ENCODE measurements at places on chromosomes 2 and 18.

DNA sequence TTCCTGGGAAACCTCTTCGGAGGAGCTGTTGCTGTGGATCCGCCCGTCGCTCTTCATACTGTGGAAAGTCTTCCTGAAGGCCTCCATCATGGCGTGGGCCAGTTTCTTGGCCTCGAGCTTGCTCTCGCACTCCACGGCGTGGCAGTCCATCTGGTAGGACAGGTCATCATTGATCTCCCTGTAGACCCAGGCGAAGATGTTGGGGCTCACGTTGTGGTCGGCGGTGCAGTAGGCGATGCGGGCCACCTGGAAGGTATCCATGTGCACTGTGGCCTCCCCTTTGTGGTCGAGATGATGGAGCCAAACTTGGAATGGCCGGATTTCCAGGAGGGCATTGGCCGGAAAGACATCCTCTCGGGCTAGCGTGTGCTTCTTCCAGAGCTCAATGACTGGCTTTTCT lies 245.4 kb downstream of the PID1 start:
- DNase-seq, result no peak

DNA sequence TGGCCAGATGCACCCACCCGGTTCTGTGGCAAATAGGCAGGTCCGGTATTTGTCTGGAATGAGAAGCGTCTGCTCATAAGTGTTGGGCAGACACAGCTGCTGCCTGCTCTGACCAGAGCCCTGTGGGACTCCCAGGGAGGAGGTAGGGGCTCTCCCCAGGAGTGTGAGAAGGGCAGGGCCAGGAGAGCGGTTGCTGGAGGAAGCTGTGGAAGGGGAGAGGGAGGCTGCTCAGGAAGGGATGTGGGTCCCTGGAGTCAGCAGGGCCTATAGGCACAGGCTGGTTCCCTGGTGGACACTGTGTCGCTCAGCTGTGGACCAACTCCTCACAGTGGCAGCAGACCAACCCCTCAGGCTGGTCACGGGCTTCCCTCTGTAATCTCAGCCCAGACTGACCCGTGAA lies 109.2 kb downstream of the DYSF start:
- DNase-seq, result no peak

GRCh38 chr2:204881655-204882054 lies 336.4 kb downstream of the PARD3B start:
- DNase-seq, result no peak

DNA sequence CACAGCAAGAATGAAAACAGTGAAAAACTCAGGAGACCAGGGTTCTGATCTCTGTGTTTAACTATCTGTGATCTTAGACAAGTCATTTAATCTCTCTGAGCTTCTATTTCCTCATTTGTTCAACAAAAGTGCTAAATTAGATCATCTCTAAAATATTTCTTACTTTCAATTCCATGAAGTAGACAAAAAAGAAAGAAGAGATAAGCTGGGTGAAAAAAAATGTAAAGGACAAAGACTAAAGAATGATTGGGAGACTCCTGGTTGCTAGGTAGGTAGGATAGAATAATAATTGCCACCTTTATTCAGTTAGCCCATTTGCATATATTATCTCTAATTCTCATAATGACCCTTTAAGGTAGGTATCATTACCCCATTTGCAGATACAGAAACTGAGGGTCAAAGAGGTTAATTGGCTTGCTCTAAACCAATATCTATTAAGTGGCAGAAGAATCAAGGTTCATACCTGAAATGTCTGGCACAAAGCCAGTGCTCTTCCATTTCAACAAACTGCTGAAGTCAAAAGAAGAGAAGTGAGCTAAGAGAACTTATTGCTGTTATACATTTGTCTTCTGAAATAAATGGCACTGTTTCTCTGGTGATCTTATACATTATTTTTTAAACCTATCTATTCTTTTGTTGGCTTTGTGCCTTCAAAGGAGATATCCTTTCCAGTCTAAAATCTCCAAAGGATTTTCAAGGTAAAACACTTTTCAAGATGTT lies 141.7 kb downstream of the OTX1 start:
- no peak for DNase-seq

DNA sequence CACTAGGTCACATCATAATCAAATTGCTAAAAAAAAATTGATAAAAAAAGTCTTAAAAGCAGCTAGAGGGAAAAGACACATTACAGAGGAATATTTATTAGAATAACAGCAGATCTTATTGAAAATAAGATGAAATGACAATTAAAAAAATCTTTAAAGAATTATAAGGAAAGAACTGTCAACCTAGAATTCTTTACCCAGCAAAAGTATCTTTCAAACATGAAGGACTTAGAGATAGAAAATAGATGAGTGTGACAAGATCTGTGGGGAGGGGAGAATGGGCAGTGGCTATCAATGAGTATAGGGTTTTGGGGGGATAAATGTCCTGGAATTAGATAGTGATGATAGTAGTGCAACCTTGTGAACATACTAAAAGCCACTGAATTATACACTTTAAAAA lies 26.5 kb upstream of the RNF103 start:
- no peak for DNase-seq

Measured in activated naive CD4-positive, alpha-beta T cell treated with anti-CD3 and anti-CD28 coated beads, Interleukin-2, amount 50 U/mL, for 16 hours (primary cell).